Karpas-422 (cell line): ENCODE measurements at places on chromosomes 12 and 14. TPM values are rescaled to one million over a fixed set of nuclear protein-coding genes. Genes with fewer than 3 reads are reported as not detected.

The B4GALNT3 gene
- 0.30 TPM in 1 of 2 replicates, not detected in the other for total RNA-seq

The RIMBP2 gene
- not detected in 2 replicates for total RNA-seq

The CLEC4D gene
- not detected in 2 replicates for total RNA-seq

The LLPH gene
- 5.6 and 15.3 TPM in 2 replicates for total RNA-seq

The KLRC4 gene
- total RNA-seq: not detected in 2 replicates

The SLC41A2 gene
- total RNA-seq: 0.72 and 2.1 TPM in 2 replicates

The OVCH1 gene
- not detected in 2 replicates for total RNA-seq

DNA sequence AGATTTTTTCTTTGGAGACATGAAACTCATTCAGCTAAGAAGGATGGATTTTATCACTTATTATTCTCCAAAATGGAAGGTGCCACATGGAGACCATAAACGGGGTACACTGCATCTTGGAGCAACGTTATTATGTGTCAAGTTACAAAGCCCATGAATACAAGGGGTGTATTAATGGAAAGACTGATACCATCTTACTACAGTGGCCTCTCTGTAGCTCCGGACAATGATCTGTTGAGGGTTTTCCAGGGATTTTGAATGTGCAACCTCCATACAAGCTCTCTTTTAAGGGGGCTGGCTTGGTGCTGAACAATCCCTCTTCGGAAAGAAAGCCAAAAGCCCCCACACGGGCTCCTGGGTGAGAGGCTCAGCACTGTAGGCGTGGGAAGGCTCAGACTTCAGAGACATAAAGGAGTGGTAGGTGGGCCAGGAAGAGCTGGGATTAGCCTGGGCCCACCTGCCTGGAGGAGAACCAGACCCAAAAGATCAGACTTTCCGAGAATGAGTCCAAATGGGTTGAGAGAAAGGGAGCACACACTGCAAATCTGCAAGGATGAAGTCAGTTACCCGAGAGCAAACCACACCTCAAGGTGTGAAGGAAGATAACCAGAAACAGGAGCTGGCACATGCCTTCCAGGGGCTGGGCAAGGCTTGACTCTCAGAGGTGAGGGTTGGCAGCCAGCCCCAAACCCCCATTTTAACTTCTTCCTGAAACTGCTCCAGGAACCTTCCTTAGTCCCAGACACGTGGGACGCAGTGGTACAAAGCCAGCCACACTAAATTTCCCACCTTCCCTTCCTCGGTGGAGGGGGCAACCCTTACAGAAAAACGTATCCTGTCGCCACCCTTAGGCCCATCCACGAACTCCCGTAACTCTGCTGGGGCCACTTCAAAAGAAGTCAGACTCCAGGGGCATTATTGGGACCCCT lies 1.5 kb downstream of the VPS37B start:
- DNase-seq: no peak

DNA sequence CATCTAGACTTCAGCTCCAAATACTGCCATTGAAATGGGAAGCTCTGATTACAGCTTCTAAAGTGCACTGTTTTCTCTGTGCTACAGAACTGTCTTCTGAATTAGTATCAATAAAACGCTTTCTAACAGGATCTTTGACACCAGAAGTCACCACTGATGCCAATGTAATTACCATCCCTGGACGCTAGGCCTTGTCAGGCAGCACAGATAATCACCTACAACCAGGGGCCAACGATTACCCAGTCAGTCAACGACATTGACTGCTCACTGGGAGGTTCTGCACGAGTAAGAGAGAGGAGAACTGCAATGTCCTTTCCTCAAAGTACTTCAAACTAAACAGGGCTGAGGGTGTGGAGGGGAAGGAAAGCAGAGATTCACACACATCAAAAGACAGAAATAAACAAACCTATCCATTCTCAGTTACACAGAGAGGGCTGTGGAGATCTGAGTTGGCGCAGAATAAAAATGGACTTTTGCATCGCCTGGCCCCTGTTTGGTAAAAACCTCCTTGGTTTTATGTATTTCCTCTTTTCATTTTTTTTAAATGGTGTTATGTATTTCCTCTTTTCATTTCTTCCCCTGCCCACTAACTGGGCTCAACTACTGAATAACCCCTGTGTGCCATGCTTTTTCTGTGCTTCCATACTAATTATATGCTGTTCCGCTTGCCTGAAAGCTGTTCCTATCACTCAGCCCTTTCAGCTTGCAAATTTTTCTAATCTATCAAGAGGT lies 492.2 kb downstream of the APAF1 start:
- DNase-seq: no peak

DNA sequence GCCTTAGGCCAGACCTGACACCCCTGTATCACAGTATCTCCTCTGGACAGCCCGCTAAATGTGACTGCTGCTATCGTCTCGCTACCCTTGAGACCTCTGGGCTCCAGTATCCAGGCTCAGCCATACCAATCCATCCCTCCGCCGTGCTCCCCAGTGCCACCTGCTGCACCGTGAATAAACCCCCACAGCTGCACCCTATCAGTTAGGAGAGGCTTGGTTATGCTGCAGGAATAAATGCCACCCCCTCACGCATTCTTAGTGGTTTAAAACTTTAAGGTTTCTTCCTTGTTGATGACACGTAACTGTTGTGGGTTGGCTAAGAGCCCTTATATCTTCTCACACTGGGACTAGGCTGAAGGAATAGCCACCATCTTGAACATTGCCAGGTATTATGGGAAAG lies 12.1 kb downstream of the CCDC63 start:
- DNase-seq: no peak

- DNase-seq: no peak
Observed at GRCh38 chr12:104571328-104571727, 114.6 kb downstream of the CHST11 start.

GRCh38 chr14:23358553-23359166 lies 6.0 kb upstream of the SLC22A17 start:
- no peak for DNase-seq

GRCh38 chr14:24011051-24011450 lies 22.3 kb downstream of the DHRS4L2 start:
- DNase-seq: no peak

- DNase-seq: no peak
Observed at GRCh38 chr12:123114304-123115083, 36.4 kb downstream of the PITPNM2 start.

- DNase-seq: no peak
Observed at GRCh38 chr12:4121506-4122020, 152.0 kb upstream of the CCND2 start.

DNA sequence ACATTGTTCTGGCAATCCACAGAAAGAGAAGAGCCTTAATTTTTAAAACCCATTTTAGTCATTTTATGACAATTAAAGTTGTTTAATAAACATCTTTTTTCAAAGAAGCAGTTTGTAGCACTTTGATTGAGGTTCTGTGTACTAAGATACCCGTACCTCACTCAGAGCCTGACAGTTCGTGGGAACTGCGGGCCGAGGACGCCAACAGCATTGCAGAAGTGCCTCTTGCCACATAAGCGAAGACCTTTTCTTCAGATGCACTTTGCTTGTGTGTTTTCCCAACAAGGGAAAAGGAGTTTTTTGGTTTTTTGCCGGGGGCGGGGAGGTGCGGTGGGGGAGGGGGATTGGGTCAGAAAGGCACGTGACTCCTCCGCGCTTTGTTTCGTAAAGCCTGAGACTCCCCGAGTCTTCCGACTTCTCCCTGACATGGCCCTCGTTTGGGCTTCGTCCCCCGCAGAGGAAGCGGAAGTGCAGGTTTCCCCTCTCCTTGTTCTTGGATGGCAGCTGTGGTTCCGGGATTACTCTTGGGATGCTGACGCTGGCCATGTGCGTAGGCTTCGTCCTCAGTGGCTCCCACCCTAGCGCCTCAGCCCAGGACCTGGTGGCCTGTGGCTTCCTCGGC lies 70.8 kb downstream of the WDR20 start:
- no peak for DNase-seq

- no peak for DNase-seq
Observed at GRCh38 chr12:75438059-75438754, 42.3 kb upstream of the GLIPR1 start.
